ENCODE measurements at places on chromosomes 3 and 15. TPM values are rescaled to one million over a fixed set of nuclear protein-coding genes. Genes with fewer than 3 reads are reported as not detected.

Gene ARL14
- total RNA-seq = not detected

DNA sequence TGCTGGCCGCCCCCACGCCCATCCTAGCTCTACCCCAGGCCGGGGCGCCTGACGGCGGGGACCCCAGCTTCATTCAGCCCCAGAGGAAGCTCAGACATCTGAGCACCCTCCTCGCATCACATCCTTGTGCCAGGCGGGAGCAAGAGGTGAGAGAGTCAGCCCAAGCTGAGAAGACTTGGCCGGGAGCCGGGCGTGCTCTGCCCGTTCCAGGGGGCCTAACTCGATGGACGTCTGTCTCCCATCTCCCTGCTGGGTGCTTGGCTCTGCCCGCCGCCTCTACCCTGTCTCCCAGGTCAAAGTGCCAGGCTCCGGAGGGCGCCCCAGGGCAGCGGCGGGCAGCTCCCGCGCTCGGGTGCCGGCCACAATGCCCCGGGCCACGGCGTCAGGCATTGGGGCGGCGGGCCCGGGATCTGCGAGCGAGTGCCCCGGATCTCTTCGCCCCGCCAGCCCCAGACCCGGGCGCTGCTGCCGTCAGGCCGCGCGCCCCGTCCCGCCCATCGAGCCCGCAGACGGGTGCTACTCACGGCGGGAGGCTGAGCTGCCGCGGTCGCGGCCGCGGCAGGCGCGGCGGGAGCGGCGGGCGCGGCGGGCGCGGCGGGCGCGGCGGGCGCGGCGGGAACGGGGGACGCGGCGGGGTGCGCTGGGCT, 388 bp downstream of the DAPK2 start:
- H3K27ac ChIP-seq = no peak overlapping the region

Gene SLC12A1
- not detected for total RNA-seq

Gene P2RY14
- total RNA-seq = not detected

Gene P2RY1
- 3.9 TPM for total RNA-seq

DNA sequence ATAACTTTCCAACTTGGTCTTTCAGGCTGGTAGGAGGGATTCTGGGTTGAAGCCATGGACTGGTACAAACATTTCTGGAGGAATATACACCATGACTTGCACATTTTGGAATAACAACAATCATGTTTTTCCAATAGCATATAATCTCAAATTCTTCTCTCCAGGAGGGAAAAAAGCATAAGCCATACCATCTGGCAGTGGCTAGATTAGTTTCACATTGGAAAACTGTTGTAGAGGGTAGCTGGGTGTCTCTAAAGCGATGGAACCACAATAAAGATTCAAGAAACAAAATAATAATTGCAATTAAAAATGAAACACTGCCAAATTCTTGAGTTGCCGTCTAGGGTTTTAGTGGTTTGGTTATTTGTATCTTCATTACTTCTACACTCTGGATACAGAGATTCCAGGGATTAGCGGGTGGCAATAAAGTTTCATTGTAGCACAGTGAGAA, 278.5 kb upstream of the RASGRP1 start:
- H3K4me1 ChIP-seq = no peaks in the 10 kb centered on the region
- no peak overlapping the region for H3K27ac ChIP-seq
- no peak overlapping the region for H3K4me3 ChIP-seq
- no peaks in the 10 kb centered on the region for H3K36me3 ChIP-seq
- H3K27me3 ChIP-seq = no peaks in the 10 kb centered on the region
- no peak for DNase-seq

Gene RASGRP1
- total RNA-seq = 2.5 TPM

DNA sequence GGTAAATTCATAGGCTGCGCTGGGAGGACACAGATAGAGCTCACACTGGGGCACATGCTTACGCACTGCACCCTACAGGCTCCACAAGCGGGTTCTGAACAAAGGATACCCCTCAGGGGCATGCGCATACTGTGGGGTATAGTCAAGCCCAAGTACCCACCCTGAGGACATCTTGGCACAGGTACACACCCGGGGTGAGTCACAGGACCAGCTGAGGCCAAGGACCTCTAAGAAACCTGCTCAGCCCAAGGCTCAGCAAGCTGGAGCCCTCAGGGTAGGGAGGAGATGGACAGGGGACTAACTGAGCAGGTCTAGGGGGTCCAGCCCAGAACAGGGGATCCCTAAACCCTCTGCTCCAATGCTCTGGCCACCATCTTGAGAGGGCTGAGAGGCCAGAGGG, 3.3 kb downstream of the SHISA5 start:
- H3K27me3 ChIP-seq = no peaks in the 10 kb centered on the region
- no peak overlapping the region for H3K4me3 ChIP-seq
- DNase-seq = no peak
- H3K27ac ChIP-seq = no peak overlapping the region

Gene NME9
- total RNA-seq = 2.2 TPM

GRCh38 chr3:30548600-30548999, 57.8 kb upstream of the TGFBR2 start:
- H3K4me3 ChIP-seq = no peak overlapping the region
- peaks cover 27% of the 10 kb centered on the region for H3K4me1 ChIP-seq
- H3K27me3 ChIP-seq = peaks cover 5% of the 10 kb centered on the region

Gene ZNF774
- 1.9 TPM for total RNA-seq

- no peak overlapping the region for H3K27ac ChIP-seq
- no peak for DNase-seq
- no peaks in the 10 kb centered on the region for H3K27me3 ChIP-seq
- no peaks in the 10 kb centered on the region for H3K36me3 ChIP-seq
- peaks cover 20% of the 10 kb centered on the region for H3K4me1 ChIP-seq
Observed at GRCh38 chr3:52090131-52090932, 34.0 kb upstream of the DUSP7 start.

DNA sequence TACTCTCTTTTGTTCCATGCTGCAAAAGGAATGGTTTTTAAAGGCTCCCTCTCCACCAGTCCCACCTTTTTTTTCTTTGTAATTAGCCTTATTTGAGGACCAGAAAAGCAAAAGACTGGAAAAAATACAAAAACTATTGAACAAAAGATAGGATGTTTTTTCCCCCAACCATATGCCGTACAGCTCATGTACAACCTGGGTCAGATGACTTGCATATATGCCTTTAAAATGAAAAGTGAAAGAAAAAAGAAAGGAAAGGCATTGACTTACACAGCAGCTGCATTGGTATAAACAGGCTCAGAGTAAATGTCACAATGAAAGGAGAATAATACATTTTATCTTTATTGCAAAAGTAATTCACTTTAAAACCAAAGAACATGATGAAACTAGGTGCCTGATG, 69.5 kb upstream of the CMC1 start:
- DNase-seq = no peak
- H3K27ac ChIP-seq = no peak overlapping the region
- no peaks in the 10 kb centered on the region for H3K27me3 ChIP-seq
- H3K4me3 ChIP-seq = no peak overlapping the region

DNA sequence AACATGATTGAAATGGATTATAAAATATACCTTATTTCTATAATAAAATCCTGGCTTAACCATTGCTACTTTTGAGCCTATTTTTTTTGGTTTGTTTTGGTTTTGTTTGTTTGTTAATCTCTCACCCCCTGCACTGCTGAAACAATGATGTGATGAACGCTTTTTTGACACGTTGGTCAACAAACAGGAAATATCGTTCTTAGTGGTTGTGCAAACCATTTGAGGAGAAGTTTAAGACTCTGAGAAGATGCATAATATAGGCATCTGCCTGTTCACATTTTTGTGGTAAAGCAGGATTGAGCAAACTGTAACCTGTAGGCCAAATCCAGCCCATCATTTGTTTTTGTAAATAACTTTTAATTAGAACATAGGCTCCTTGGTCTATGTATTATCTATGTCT, 75.5 kb upstream of the MDFIC2 start:
- H3K4me3 ChIP-seq = no peak overlapping the region
- no peak for DNase-seq
- no peaks in the 10 kb centered on the region for H3K4me1 ChIP-seq
- no peaks in the 10 kb centered on the region for H3K27me3 ChIP-seq

Gene PLSCR5
- not detected for total RNA-seq

Gene SCG5
- 69.4 TPM for total RNA-seq

GRCh38 chr3:52683611-52684010, 2.1 kb downstream of the PBRM1 start:
- DNase-seq = no peak
- H3K4me1 ChIP-seq = peaks cover 21% of the 10 kb centered on the region
- H3K4me3 ChIP-seq = no peak overlapping the region
- peaks cover 20% of the 10 kb centered on the region for H3K36me3 ChIP-seq
- no peaks in the 10 kb centered on the region for H3K27me3 ChIP-seq

Gene MAP1A
- total RNA-seq = 4.0 TPM

Gene HEXA
- 44.6 TPM for total RNA-seq

Gene IMP3
- 62.1 TPM for total RNA-seq

All from neural progenitor cell (in vitro differentiated cells).